ENCODE measurements at places on chromosomes 3 and 15. TPM values are rescaled to one million over a fixed set of nuclear protein-coding genes. Genes with fewer than 3 reads are reported as not detected.

DNA sequence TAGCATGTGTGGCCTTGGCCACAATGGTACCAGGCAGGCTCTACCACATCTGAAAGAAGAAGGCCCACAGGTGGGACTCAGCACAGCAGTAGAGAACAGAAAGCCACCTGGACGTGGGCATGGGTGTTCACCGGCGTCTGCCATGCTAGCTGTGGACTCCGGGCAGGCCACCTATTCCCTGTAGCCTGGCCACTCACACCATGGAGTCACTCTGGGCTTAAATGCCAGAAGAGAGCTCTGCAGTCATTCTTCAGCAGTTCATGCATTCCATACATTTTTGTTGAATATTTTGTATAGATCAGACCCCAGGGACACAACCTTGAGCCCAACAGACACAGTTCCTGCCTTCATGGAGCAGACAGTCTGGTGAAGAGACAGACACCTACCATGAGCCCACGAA lies 138.6 kb downstream of the SRGAP3 start:
- H3K27me3 ChIP-seq = no peaks in the 10 kb centered on the region
- no peak overlapping the region for H3K4me3 ChIP-seq
- H3K27ac ChIP-seq = no peak overlapping the region
- no peak for DNase-seq
- no peaks in the 10 kb centered on the region for H3K4me1 ChIP-seq

Gene NMNAT3
- 3.4 TPM for polyA plus RNA-seq

- no peaks in the 10 kb centered on the region for H3K4me1 ChIP-seq
- H3K27me3 ChIP-seq = no peaks in the 10 kb centered on the region
- no peak for DNase-seq
- no peak overlapping the region for H3K4me3 ChIP-seq
- no peaks in the 10 kb centered on the region for H3K36me3 ChIP-seq
Observed at GRCh38 chr3:6785726-6786125, 75.2 kb upstream of the GRM7 start.

Gene TOPBP1
- 11.2 TPM for polyA plus RNA-seq

Gene KLHDC8B
- 21.3 TPM for polyA plus RNA-seq

- no peaks in the 10 kb centered on the region for H3K27me3 ChIP-seq
- no peak overlapping the region for H3K27ac ChIP-seq
- H3K36me3 ChIP-seq = no peaks in the 10 kb centered on the region
- no peaks in the 10 kb centered on the region for H3K4me1 ChIP-seq
Observed at GRCh38 chr3:156433138-156433537, 121.8 kb downstream of the SSR3 start.

GRCh38 chr3:29335438-29335837 lies 54.6 kb downstream of the RBMS3 start:
- peak; percentile 67 for DNase-seq
- H3K27me3 ChIP-seq = no peaks in the 10 kb centered on the region
- no peak overlapping the region for H3K4me3 ChIP-seq
- no peaks in the 10 kb centered on the region for H3K36me3 ChIP-seq
- H3K27ac ChIP-seq = peak overlapping the region; percentile 45

Gene GCNT3
- 0.15 TPM for polyA plus RNA-seq

DNA sequence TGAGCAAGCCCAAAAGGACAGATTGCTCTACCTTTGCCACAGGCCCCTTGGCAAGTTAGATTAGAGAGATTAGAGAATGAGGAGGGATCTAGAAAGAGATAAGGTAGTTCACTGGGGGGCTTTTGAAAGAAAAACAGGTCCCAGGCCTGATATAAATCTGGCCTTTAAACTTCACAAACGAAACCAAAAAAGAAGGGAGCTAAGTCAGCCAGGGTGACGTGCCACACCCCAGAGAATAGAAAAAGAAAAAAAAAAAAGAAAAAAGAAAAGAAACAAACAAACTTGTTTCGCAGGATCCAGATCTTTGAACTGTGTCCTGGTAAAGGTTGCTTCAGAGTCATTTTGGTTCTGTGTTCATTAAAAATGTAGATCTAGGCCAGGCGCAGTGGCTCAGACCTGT lies 3.6 kb downstream of the KAT2B start:
- no peaks in the 10 kb centered on the region for H3K27me3 ChIP-seq
- H3K4me1 ChIP-seq = peaks cover 79% of the 10 kb centered on the region
- H3K27ac ChIP-seq = peak overlapping the region; percentile 78
- DNase-seq = no peak
- H3K36me3 ChIP-seq = no peaks in the 10 kb centered on the region

- H3K27ac ChIP-seq = peak overlapping the region; percentile 23
- H3K27me3 ChIP-seq = no peaks in the 10 kb centered on the region
- no peak overlapping the region for H3K4me3 ChIP-seq
- no peaks in the 10 kb centered on the region for H3K36me3 ChIP-seq
Observed at GRCh38 chr15:90561344-90562244, 31.9 kb downstream of the CRTC3 start.

Gene SPESP1
- polyA plus RNA-seq = 0.83 TPM

GRCh38 chr3:4722103-4722502 lies 229.0 kb downstream of the ITPR1 start:
- H3K4me3 ChIP-seq = no peak overlapping the region
- peak overlapping the region; percentile 46 for H3K27ac ChIP-seq
- no peaks in the 10 kb centered on the region for H3K27me3 ChIP-seq
- no peak for DNase-seq
- H3K36me3 ChIP-seq = peaks cover 94% of the 10 kb centered on the region

Gene ZNF619
- polyA plus RNA-seq = 2.4 TPM

DNA sequence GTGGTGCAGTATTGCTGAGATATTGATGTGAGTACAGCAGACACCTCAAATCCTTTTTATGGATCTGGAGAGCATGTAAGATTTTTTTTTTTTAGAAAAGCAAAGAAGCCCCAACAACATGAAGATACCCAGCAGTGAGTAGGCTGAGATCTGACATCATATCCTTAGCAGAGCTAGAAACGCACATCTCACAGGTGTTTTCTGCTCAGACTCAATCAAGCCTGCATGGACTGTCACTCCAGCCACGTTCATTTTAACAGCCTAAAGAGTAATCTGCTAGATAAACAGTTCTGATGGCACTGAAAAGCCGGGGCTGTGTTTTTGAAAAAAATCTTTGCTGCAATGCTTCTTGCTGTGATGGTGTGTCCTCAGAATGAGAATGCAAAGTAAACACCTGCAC lies 544.2 kb downstream of the FGF12 start:
- H3K27ac ChIP-seq = no peak overlapping the region
- no peaks in the 10 kb centered on the region for H3K4me1 ChIP-seq
- H3K27me3 ChIP-seq = no peaks in the 10 kb centered on the region
- no peaks in the 10 kb centered on the region for H3K36me3 ChIP-seq
- no peak for DNase-seq
- H3K4me3 ChIP-seq = no peak overlapping the region

DNA sequence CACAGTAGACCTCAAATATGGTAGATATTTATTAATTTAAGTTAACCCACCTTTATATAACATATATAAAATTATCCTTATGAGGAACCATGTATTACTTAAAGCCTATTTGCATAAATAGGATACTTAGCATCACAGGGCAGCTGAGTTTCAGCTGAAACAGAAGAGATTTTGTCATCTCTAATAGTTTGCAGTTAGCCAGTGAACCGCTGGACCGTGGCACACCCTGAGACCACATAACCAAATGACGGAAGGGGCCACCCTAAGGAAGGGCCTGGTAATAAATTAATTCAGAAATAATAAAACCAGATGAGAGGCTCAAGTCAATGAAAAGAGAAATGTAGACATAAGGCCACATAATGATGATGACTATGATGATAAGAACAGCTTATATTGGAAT lies 107.7 kb downstream of the MYO5A start:
- H3K27ac ChIP-seq = no peak overlapping the region
- no peak for DNase-seq
- no peak overlapping the region for H3K4me3 ChIP-seq
- H3K4me1 ChIP-seq = peaks cover 4% of the 10 kb centered on the region
- H3K36me3 ChIP-seq = peaks cover 38% of the 10 kb centered on the region

Gene CEMIP
- polyA plus RNA-seq = 0.20 TPM

Gene ADAMTS9
- polyA plus RNA-seq = 9.1 TPM

Gene SLC15A2
- polyA plus RNA-seq = 4.3 TPM

Gene GOLGA6A
- not detected for polyA plus RNA-seq

GRCh38 chr3:149270180-149270579 lies 48.6 kb upstream of the CP start:
- DNase-seq = no peak
- H3K4me1 ChIP-seq = no peaks in the 10 kb centered on the region
- no peaks in the 10 kb centered on the region for H3K27me3 ChIP-seq

- H3K4me3 ChIP-seq = no peak overlapping the region
- peak overlapping the region; percentile 86 for H3K27ac ChIP-seq
- H3K4me1 ChIP-seq = no peaks in the 10 kb centered on the region
- DNase-seq = no peak
- no peaks in the 10 kb centered on the region for H3K36me3 ChIP-seq
Observed at GRCh38 chr3:124249038-124249437, 257.1 kb upstream of the ROPN1 start.

DNA sequence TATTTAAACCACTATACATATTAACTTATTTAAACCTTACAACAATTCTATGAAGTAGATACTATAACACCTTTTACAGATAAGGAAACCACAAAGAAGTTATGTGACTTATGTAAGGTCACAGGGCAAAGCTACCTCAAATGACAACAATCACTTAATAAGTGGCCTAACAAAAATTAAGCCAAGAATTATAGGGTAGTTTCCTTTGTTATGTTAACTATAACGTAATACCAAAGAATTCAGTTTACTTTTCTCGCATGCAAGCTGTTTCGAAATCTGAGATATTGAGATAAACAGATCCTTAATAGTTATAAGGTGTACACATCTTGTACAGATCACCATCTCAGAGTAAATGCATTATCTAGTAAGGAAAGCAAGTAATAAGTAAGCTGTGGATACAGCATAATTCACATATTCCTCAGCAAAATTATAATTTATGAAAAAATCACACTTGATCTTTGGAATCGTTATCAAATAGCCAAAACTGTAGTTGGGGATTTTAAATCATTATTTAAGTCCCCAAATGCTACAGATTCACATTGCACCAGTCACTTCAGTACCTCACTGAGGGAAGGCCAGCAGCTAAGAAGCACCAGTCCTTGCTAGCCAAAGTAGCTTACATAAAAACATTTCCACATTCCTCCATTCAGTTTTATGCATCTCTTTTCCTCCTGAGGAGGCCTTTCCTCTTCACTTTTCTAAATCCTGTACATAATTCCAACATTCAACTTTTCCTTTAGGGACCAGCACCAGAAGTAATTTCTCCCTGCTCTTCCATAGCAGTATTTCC lies 226.8 kb downstream of the TBC1D5 start:
- H3K4me3 ChIP-seq = no peak overlapping the region
- no peaks in the 10 kb centered on the region for H3K27me3 ChIP-seq
- H3K27ac ChIP-seq = no peak overlapping the region
- H3K36me3 ChIP-seq = no peaks in the 10 kb centered on the region
- no peak for DNase-seq
- no peaks in the 10 kb centered on the region for H3K4me1 ChIP-seq

GRCh38 chr15:25245801-25246622 lies 192.8 kb downstream of the UBE3A start:
- H3K4me3 ChIP-seq = no peak overlapping the region
- peak; percentile 53 for DNase-seq
- H3K4me1 ChIP-seq = no peaks in the 10 kb centered on the region
